ENCODE measurements at places on chromosomes 4 and X.

DNA sequence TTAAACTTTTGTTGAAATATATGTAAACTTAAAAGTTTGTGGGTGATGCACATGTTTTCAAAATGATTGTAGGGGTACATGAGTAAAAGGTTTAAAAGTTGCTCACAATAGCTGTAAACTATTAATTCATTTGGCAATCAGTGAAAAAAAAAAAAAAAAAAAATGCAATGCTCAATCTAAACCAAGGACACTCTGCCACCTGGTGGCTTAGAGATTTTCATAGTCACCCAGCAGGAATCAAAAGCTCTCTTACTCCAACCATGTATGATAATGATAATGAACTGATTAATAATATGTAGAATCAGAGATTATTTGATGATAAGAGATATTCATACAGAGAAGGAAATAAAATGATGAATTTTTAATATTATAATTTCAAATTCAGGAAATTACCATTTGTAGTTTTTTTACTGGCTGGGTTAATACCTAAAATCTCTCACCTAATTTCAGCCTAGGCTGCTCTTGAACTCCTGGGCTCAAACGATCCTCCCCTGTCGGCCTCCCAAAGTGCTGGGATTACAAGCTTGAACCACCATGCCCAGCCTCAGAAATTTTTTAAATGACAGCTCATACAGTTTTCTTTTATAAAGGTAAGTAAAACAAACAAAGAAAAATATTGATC lies 46.9 kb upstream of the SLC25A4 start:
- DNase-seq: peak; percentile 26

GRCh38 chr4:163332526-163333406 lies at the start of gene NPY1R:
NPY1R (minus strand) TSS chr4:163332596; CDS start chr4:163326554, 6,042 bp downstream.
- no peak for DNase-seq

DNA sequence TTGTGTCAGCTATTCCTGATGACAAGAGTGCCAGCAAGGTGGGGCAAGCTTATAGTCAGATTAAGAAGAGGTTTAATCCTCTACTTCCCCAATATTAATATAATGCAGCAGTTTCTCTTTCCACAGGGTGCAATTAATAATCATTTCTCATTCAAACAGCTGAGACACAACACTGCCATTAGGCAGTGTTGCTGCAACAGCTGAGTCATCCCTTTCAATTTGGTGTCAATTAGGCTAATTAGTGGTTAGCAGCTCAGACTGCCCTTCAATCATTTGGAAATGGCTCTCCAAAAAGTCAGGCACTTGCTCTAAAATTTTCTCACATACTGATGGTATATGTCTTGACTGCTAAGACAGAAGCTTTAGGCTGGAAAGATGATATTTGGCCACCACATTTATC lies 265.7 kb upstream of the FAM241A start:
- no peak for DNase-seq

DNA sequence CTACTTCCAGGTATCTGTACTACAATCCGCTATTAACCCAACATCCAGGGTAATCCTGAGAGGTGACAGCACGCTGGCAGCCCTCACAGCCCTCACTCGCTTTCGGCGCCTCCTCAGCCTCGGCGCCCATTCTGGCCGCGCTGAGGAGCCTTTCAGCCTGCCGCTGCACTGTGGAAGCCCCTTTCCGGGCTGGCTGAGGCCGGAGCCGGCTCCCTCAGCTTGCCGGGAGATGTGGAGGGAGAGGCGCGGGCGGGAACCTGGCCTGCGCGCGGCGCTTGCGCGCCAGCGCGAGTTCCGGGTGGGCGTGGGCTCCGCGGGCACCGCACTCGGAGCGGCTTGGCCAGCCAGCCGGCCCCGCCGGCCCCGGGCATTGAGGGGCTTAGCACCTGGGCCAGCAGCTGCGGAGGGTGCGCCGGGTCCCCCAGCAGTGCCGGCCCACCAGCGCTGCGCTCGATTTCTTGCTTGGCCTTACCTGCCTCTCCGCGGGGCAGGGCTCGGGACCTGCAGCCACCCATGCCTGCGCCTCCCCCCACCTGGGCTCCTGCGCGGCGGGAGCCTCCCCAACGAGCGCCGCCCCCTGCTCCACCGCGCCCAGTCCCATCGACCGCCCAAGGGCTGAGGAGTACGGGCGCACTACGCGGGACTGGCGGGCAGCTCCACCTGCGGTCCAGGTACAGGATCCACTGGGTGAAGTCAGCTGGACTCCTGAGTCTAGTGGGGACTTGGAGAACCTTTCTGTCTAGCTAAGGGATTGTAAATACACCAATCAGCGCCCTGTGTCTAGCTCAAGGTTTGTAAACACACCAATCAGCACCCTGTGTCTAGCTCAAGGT lies 87.3 kb downstream of the PRSS12 start:
- no peak for DNase-seq

- no peak for DNase-seq
Measured at GRCh38 chr4:40453912-40454311, 118.8 kb downstream of the CHRNA9 start.

- DNase-seq: no peak
Measured at GRCh38 chr4:43331226-43332051, 438.9 kb downstream of the GRXCR1 start.

- no peak for DNase-seq
Measured at GRCh38 chrX:80486299-80486698, 66.1 kb downstream of the TENT5D start.

GRCh38 chr4:5785806-5786680 lies 75.0 kb downstream of the EVC start:
- DNase-seq: no peak

- DNase-seq: no peak
Measured at GRCh38 chrX:1385253-1386223, 6.4 kb downstream of the SLC25A6 start.

- DNase-seq: no peak
Measured at GRCh38 chr4:76307660-76308014, 1.1 kb downstream of the STBD1 start.

DNA sequence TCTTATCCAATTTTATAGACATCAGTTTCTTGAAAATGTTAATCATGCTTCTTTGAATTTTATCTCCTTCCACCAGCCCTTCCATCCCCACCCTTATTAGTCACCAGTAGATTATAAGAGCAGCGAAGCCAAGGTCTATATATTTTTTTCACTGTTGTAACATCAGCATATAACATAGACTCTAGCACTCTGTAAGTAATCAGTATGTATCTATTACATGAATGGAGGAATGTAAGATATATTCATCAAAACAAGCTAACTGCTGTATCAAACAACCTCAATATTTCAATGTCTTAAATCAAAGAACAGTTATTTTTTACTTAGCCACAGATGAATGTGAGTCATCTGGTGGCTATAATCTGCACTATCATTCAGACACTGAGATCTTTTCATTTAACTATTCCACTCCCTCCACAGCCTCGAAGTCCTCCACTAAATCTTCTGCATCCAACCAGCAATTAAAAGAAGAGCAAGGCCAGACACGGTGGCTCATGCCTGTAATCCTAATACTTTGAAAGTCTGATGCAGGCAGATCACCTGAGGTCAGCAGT lies 178.9 kb downstream of the CENPC start:
- DNase-seq: no peak

DNA sequence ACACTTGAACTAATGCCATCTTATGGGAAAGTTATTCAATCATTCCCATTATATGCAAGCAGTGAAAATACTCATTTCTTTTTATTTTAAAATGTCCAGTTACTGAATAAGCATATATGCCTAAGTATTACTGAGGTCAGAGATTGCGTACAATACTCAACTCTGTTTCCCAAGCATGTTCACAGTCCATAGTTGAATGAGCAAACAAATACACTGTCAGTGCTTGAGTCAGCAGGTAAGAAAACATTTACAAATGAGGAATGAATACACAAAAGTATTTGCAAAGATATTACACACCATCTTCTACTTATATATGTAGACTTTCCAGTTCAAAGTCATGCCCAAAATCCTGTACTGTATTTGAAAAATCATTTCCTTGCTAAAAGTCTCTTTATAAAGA lies 74.1 kb downstream of the TSPAN5 start:
- no peak for DNase-seq

DNA sequence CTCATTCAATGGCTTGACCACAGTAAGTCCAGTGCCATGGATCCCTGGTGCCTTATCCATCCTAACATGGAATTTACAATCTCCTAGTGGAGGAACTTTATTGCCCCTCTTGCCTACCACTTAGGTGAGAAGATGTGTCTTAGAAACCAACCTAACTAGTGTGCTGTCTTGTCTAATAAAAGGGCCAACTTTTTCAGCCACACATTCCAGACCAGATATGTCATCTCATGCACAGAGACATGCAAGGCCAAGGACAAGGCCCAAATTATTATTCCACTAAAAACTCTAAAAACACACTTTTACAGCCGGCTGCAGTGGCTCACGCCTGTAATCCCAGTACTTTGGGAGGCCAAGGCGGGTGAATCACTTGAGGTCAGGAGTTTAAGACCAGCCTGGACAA lies 10.6 kb upstream of the PRDX4 start:
- DNase-seq: no peak

DNA sequence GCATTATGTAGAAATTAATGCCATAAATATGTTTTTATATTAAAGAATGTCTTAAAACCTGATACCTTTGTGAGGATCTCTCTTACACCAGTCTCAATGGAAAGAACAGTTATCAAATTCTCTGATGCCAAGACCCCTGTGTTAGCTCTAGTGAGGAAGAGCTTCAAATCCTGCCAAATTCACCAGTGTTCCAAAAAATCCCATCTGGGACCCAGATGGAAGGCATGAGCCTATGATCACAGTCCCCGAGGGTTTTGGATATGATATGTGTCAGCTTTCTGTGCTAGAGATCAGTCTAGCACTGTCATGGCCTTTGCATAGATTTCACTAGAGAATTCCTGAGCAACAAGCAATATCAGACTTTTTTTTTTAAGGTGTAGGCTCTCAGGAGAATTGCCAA lies 412.1 kb downstream of the UBE2NL start:
- DNase-seq: no peak

- no peak for DNase-seq
Measured at GRCh38 chr4:102139932-102140331, 205.3 kb downstream of the SLC39A8 start.

DNA sequence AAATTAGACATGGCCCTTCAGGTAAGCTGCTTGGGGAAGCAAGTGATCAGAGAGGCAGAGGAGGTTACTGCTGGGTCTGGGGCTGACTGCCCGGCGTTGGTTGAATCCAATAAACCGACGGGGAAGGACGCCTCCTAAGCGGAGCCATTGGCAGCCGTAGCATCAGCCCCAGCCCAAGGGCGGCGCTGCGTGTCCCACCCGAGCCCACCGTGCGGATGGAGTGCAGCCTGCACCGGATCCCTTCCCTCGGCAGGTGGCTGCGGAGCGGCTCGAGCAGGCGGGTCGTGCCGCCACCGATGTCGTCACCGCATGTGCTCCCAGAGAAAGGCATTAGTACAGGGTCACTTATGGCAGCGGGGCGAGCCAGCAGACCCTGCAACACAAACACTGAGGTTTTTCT lies 82.1 kb downstream of the ALPK1 start:
- no peak for DNase-seq

- no peak for DNase-seq
Measured at GRCh38 chrX:1411326-1411725, 19.4 kb upstream of the SLC25A6 start.

- no peak for DNase-seq
Measured at GRCh38 chr4:115944146-115944905, 830.9 kb upstream of the NDST4 start.

- no peak for DNase-seq
Measured at GRCh38 chr4:23582671-23583070, 307.2 kb downstream of the PPARGC1A start.

DNA sequence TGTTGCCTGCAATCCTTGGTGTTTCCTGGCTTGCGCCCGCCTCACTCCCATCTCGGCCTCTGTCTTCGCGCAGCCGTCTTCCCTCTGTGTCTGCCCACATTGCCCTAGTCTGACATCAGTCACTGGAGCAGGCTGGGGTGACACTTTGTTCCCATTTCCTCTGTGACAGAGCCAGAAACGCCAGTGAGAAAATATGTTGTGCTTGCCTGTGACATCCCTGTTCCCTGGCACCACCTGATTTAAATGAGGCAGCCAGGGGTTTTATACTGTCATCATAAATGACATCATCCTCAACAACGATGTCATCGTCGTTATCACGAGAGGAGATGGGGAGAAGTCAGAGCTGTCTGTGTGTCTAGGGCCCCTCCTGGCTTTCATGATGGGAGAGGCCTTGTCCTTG lies 29.1 kb downstream of the ZNF185 start:
- no peak for DNase-seq

GRCh38 chr4:36269101-36269500 lies 12.3 kb upstream of the DTHD1 start:
- DNase-seq: peak; percentile 79

GRCh38 chrX:132732236-132732635 lies 226.2 kb downstream of the HS6ST2 start:
- DNase-seq: no peak

- no peak for DNase-seq
Measured at GRCh38 chr4:89365776-89366175, 58.2 kb upstream of the GPRIN3 start.

DNA sequence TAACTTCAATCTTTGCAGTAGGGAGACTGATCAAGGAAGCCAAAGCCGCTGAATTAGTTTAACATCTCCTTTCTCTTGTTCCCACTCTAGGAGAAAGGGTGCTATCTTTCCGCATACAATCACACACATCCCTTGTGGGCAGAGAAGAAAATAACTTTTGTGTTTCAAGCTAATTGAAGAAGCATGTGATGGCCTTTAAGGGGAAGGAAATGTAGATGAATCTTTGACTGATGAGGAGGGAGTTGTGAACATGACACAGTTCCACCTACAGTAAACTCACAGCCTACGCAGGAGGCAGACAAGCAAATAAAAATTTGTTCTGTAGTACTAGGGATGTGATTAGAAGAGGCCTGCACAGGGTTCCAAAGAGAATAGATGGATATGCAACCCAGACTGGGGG lies 14.7 kb upstream of the SPATA4 start:
- no peak for DNase-seq

GRCh38 chrX:644304-645281 lies 14.0 kb downstream of the SHOX start:
- DNase-seq: no peak

DNA sequence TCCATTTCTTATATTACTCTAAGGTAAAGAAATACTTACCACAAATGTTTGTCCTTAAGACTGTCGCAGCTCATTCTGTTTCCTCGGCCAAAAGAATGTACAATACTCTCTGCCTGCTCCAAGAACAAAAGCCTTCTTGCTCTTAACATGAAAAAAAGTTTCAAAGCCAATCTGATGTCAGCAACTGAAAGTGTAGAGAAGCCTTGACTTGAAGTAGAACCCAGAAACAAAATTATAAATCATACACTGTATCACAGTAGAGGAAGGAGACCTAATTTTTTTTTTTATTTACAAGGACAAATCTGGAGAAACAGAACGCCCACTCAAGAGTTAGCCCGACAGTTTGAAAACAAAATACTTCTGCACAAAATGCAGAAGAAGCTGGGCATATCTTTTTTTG lies at the start of gene MCF2:
TSS of gene MCF2 (minus strand) at position 101 of the 400 bp plus-strand sequence. CDS start 56,423 bp downstream, outside the sequence.
- no peak for DNase-seq

DNA sequence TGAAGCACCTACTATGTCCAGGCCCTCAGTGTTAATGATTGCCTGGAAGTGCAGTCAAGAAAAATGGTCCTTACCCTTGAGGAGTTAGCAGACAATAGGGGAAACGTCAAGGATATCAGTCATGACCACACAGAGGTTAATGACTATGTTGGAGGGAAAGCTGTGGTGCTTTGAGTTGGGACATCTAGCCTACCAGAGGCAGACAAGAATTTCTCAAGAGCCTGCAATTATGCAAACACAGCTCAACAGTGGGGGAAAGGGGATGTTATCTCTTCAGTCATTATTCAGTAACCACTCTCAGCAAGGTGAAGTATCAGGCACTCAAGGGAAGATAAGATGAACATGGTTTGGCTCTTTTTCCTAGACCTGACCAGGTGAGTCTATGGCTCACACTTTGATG lies 7.0 kb upstream of the FGFBP1 start:
- no peak for DNase-seq

GRCh38 chr4:80107374-80107773 lies 34.3 kb upstream of the ANTXR2 start:
- no peak for DNase-seq
